Stimulated activated CD4-positive, alpha-beta T cell treated with anti-CD3 and anti-CD28 coated beads, TNF-alpha, amount 100 ng/mL, for 48 hours (primary cell): ENCODE measurements at places on chromosomes 4 and X.

- DNase-seq, result no peak
Measured at GRCh38 chr4:156019246-156019645, 65.6 kb upstream of the CTSO start.

DNA sequence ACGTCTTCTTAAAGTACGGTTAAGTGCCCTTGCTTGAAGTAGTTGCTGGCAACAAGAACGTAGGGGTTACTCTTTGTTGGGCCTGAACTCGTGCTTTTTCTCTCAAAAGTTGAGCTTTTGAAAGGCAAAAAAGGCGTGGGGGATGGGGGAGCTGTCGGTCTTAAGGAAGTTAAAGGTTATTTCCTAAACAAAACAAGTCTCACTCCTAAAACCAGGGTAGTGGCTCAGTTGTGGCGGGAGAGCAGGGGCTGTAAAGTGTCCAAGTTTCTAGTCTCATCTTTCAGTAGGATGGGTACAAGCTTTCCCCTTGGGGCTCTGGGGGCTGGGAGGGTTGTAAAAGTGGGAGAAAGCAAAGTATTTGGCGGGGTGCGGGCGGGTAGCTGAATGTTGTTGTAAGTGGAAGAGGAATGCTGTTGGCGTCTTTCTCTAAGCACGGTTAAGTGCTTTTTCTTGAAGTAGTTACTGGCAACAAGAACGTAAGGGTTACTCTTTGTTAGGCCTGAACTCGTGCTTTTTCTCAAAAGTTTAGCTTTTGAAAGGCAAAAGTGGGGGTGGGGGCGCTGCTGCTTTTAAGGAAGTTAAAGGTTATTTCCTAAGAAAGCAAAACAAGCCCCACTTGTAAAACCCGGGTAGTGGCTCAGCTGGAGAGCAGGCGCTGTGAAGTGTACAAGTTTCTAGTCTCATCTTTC, 904 bp upstream of the WDR1 start:
- no peak for DNase-seq

GRCh38 chr4:12580787-12581186, 903.4 kb downstream of the RAB28 start:
- DNase-seq, result no peak

- DNase-seq, result no peak
Measured at GRCh38 chr4:40462326-40462725, 127.2 kb downstream of the CHRNA9 start.

DNA sequence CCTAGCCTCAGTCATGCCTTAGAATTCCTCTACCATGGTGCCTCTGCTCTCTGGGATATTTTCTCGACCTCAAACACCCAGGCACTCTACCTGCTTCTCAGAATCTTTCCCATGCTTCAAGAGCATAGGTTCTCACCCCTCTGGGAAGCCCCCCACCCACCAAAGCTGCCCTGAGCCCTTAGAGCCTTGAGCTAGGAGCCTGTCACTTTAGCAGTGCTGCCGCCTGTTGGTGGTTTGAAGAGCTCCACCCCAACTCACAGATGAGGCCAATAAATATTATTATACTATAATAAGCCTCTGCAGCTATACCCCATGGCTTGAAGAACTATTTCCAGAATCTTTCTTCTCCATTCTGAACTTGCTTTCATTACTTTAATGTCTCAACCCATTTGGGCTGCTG, 109.7 kb downstream of the RTL5 start:
- no peak for DNase-seq

- no peak for DNase-seq
Measured at GRCh38 chr4:16759931-16760582, 138.4 kb downstream of the LDB2 start.

DNA sequence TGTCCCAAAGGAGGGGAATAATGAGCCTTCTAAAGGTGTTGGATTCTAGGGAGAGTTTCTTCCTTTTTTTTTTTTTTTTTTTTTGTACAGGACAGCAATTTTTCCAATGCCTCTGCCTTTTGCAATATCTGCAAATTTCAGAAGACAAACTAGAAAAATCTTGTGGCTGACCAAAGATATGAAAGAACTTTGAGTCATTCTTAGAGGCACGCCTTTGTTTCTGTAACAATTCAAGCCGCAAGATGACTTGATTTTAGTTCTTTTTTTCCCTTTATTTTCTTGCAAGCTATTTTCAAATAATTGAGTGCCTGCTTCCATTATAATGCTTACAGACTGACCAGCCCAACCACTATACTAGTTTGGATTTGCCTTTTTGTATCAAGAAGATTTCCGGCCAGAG, 47.6 kb upstream of the UXT start:
- DNase-seq, result no peak

DNA sequence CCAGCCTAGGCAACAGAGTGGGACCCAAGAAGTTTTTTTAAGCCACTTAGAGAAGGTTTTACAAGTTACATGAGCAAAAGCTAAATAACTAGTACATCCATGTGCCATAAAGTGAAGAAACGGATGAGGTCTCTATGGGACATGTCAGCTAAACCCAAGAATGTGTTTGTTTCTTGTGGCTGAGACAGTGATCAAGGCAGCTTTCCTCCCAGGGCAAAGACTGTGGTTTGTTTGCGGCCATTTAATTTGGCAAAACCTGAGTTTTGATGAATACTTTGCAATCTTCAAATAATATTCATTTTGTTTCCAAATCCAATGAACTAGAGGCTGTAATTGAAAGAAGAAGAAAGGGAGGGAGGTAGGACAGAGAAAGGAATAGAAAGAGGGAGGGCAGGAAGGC, 44.9 kb upstream of the SLC2A9 start:
- DNase-seq, result no peak

DNA sequence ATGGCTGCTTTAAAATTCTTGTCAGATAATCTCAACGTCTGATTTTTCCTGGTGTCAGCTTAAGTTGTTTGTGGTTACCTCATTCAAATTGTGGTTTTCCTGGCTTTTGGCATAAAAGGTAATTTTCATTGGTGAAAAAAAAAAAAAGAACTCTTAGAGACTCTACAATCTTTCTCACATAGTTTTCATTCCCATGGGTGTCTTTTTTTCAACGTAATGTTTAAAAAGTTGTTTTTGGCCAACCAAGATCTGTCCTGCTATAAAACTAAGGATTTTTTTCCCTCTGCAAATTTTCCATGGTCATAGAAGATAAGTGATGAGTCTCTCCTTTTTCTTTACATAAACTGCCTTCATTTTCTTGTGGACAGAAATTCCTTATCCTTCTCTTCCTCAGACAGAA, 28.9 kb upstream of the RPS6KA6 start:
- no peak for DNase-seq

- no peak for DNase-seq
Measured at GRCh38 chrX:136126872-136127406, 20.4 kb upstream of the FHL1 start.

DNA sequence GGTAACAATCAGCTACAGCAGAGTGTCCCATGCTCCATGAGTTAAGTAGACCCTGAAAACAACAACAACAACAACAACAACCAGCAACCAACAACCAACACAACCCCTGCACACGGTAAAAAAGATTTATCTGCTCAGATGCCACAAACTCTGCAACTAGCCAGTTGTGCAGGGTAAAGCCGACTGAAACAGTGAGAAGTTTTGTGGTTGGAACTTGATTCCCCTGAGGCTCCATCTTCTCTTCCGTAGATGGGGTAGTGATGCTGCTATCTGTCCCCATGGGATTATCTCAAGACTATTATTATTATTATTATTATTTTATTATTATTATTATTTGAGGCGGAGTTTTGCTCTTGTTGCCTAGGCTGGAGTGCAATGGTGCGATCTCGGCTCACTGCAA, 50.6 kb upstream of the RAPGEF2 start:
- DNase-seq, result no peak

- DNase-seq, result no peak
Measured at GRCh38 chr4:76803522-76803921, 94.4 kb downstream of the SOWAHB start.

GRCh38 chrX:7091923-7092322, 55.6 kb upstream of the STS start:
- no peak for DNase-seq

- no peak for DNase-seq
Measured at GRCh38 chrX:37922928-37923327, 75.6 kb upstream of the DYNLT3 start.

- no peak for DNase-seq
Measured at GRCh38 chrX:153494541-153495361, at the start of gene BGN. TSS of gene BGN (plus strand) at chrX:153494980. CDS start at chrX:153504632, 9,652 bp downstream.

- DNase-seq, result no peak
Measured at GRCh38 chr4:1234811-1235292, 14.1 kb downstream of the CTBP1 start.

DNA sequence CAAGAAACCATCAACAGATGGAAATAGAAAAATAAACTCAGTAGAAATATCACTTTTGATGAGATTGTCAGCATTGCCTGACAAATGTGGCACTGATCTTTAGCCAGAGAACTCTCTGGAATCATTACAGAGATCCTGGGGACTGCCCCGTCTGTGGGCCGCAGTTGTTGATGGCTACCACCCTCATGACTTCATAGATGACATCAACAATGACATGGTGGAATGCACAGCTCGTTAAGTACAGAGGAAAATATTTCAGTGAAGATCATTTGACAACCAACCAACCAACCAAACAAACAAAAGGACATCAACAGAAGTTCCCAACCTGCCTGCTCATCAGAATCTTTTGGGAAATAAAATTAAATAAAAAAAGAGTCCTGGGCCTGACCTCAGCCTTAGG, 132.6 kb downstream of the UCHL1 start:
- DNase-seq, result no peak

DNA sequence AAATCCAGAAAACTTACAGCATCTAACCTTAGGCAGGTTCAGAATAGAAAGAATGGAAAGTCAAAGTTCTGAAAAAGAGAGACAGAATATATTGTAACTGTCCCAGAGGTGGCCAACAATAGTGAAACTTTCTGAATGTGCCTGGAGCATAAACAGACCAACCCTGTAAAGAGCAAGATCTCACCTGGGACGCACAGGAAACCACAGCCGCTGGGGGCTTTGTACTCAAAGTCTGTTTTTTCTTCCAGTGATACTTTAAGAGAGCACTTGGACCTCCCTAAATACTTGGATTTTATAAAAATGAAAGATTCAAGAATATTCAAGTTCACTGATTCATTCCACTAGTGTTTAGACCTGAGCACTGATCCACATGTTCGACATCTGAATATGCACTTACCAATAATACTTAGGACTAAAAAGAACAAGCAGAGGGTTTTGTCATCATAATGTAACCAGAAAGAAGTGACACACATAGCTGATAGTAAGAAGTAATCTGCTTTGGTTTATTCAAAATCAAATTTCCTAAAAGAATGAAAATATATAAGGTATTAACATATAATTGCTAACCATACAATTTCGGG, 35.3 kb downstream of the ARAP2 start:
- DNase-seq, result no peak

DNA sequence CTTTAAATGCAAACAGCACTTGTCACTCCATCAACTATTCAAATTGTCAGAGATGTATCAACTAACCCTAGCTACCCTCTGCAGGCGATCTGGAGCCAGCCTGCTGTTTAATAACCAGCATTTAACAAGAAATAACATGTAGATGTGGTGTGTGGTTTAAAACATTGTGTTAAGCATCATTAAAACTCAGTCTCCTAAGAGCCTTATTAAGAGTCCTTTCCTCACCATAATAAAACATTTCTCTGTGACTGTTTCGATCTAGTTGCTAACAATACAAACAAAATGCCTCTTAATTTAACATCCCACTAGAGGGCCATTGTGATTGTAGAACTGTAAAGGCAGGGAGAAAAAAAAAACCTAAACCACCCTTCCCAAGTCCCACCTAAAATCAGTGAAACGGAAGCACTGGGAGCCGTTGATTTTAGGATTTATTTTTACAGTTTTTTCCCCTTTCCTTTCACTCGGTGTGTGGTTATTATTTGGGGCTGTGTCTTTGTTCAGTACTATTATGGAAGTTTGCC, 708.6 kb downstream of the C4orf33 start:
- DNase-seq, result no peak

DNA sequence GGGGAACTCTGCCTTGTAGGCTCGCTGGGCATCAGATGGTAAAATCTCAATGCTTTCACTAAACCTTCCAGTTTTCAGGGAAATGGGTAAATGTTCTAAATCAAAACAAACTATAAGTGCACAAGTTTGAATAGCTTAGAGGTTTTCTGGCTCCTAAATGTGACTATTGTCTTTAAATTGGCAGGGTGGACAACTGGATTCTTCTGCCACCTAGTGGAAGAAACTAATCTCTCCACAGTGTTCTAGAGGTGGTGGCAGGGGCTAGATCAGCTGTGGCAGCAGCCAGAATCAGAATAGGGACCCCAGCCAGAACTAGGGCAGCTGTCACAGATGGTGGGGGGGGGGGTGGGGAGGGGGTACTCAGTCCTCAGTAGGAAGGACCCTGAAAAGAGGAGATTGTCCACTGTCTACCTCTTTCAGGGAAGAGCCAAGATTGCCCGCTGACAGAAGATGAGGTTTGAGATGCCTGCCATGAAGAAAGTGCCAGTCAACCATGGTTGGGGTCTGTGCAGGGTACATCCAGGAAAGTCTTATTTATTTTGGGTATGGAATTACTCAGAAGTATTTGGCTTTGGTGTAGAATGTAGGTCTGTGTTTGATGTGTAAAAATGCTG, 201.4 kb downstream of the CCNG2 start:
- DNase-seq, result no peak

GRCh38 chr4:139858436-139859205, 193.0 kb downstream of the MGST2 start:
- no peak for DNase-seq
